ENCODE measurements at places on chromosomes 12 and 14. TPM values are rescaled to one million over a fixed set of nuclear protein-coding genes. Genes with fewer than 3 reads are reported as not detected.

- H3K27me3 ChIP-seq, result no peaks in the 10 kb centered on the region
- H3K4me3 ChIP-seq, result no peak overlapping the region
These were observed 11.7 kb downstream of the CCDC88C start for GRCh38 chr14:91405724-91406435.

- H3K27ac ChIP-seq, result no peak overlapping the region
- H3K4me3 ChIP-seq, result no peak overlapping the region
- no peaks in the 10 kb centered on the region for H3K4me1 ChIP-seq
- H3K27me3 ChIP-seq, result no peaks in the 10 kb centered on the region
- no peak for DNase-seq
These were observed 65.5 kb downstream of the SH2B3 start for GRCh38 chr12:111471236-111471635.

Gene GPR84
- total RNA-seq, result not detected

GRCh38 chr12:108842361-108842760 is 15.0 kb downstream of the SSH1 start:
- no peaks in the 10 kb centered on the region for H3K27me3 ChIP-seq
- no peak overlapping the region for H3K4me3 ChIP-seq
- no peak overlapping the region for H3K27ac ChIP-seq
- H3K36me3 ChIP-seq, result no peaks in the 10 kb centered on the region

DNA sequence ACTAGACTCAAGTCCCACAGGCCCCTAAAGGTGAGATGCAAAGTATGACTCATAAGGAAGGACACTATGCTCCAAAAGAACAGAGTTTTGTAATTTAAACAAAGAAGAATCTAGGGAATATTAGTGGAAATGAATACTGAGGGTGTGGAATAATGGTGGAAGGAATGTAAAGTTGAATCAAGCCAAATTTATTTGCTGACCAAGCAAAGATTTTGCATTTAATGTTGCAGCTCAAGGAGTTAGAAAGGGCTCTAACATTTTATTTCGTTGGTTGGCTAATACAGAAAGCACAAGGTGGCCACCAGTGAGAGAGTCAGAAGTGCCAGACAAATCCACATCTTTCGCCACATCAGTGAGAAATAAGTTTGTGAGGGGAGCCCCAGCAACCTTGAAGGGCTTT is 550.3 kb downstream of the FOXG1 start:
- no peak overlapping the region for H3K4me3 ChIP-seq
- H3K36me3 ChIP-seq, result no peaks in the 10 kb centered on the region
- no peaks in the 10 kb centered on the region for H3K4me1 ChIP-seq
- H3K27me3 ChIP-seq, result no peaks in the 10 kb centered on the region

DNA sequence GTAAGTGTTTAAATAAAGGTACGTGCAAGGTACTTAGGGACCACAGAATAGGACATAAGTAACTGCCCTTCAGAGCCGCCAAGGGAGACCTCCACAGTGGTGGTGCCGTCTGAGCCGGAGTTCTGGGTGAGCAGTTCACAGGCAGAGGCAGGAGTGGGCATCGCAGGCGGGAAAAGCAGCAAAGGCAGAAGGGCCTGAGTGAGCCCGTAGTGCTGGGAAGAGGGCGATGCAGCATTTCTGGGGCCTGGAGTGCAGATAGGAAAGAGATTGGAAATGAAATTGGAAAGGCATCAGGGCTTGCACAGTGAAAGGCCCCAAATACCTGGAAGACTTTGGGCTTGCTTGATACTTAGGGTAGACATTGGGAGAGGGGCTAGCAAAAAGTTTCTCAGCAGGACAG is 32.9 kb downstream of the EVL start:
- peaks cover under 1% of the 10 kb centered on the region for H3K4me1 ChIP-seq
- H3K27ac ChIP-seq, result no peak overlapping the region
- no peaks in the 10 kb centered on the region for H3K27me3 ChIP-seq
- H3K4me3 ChIP-seq, result no peak overlapping the region

Gene C12orf54
- 0.95 TPM for total RNA-seq

DNA sequence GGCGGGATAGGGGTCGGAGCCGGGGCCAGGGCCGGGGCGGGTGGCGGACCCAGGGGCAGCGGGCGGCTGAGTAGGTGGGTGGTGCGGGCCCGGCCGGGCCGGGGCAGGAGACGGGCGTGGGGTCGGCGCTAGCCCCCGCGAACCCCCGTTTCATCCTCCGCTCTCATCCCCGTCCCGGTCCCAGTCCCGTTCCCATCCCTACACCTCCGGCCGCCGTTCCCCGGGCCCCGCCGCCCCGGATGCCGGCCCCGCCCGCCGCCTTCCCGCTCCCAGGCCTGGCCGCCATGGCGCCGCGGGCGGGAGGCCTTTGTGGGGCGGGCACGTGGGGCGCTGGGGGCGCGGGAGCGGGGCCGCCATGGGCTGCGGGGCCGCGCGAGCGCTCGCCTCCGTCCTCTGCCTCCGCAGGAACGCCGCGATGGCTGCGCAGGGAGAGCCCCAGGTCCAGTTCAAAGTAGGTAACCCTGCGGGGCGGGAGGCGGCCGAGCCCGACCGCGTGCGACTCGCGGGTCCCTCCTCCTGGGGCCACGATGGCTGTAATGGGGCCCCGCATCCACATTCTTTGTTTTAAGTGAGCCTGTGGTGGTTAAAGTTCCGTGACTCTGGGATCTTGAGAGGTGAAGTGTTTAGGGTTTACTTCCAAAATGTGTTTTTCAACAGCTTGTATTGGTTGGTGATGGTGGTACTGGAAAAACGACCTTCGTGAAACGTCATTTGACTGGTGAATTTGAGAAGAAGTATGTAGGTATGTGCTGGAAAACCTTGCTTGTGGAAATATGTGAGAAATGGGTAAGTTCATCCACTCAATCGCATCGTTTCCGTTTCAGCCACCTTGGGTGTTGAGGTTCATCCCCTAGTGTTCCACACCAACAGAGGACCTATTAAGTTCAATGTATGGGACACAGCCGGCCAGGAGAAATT is 572 bp downstream of the RAN start:
- no peaks in the 10 kb centered on the region for H3K27me3 ChIP-seq
- H3K4me3 ChIP-seq, result peak overlapping the region; percentile 92
- peaks cover 4% of the 10 kb centered on the region for H3K4me1 ChIP-seq
- H3K36me3 ChIP-seq, result peaks cover 25% of the 10 kb centered on the region
- DNase-seq, result peak; percentile 37

DNA sequence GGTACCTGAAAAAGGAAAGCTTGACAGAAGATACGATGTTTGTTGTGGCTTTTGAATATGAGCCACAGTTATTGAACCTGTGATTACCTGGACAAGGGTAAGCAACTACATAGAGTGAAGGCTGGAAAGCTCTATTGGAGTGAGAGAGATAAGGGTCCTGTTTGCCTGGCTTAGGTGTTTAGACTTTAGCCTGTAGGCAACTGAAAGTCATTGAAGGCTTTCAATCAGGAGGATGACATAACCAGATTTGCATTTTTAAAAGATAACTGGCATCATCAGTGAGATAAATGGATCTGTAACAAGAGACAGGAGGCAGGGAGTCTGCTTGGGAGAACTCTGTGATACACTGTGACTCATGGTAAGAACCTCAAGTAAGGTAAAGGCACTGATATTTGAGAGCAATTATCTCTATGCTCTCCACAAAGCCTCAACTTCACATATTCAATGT is 128.9 kb upstream of the SOX5 start:
- DNase-seq, result no peak
- H3K27me3 ChIP-seq, result no peaks in the 10 kb centered on the region
- no peak overlapping the region for H3K4me3 ChIP-seq
- H3K4me1 ChIP-seq, result no peaks in the 10 kb centered on the region

Gene HOXC6
- total RNA-seq, result 0.48 TPM

Gene CYP27B1
- not detected for total RNA-seq

GRCh38 chr12:12081836-12082497 is 11.2 kb downstream of the BCL2L14 start:
- H3K36me3 ChIP-seq, result no peaks in the 10 kb centered on the region
- H3K27me3 ChIP-seq, result no peaks in the 10 kb centered on the region
- no peak overlapping the region for H3K4me3 ChIP-seq
- H3K4me1 ChIP-seq, result peaks cover 26% of the 10 kb centered on the region
- peak overlapping the region; percentile 83 for H3K27ac ChIP-seq

Gene NANOG
- total RNA-seq, result not detected

DNA sequence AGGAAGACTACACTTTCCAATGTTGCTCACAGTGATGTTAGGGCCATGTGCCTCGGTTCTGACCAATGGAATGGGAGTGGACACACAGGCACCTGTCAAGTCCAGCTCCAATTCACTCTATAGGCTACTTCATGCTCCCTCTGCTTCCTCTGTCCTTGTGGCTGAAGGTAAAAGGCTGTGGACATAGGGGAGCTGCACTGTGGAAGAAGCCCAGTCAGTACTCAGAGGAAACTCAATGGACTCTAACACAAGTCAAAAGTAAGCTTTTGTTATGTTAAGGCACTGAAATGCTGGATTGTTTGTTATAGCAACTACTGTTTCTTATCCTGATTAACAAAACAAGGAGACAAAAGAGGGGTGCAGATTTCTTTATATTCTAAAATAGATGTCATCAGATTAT is 278.2 kb downstream of the BCL11B start:
- no peaks in the 10 kb centered on the region for H3K36me3 ChIP-seq
- H3K4me3 ChIP-seq, result no peak overlapping the region
- no peaks in the 10 kb centered on the region for H3K4me1 ChIP-seq
- DNase-seq, result no peak

Gene TAS2R13
- 6.2 TPM for total RNA-seq

DNA sequence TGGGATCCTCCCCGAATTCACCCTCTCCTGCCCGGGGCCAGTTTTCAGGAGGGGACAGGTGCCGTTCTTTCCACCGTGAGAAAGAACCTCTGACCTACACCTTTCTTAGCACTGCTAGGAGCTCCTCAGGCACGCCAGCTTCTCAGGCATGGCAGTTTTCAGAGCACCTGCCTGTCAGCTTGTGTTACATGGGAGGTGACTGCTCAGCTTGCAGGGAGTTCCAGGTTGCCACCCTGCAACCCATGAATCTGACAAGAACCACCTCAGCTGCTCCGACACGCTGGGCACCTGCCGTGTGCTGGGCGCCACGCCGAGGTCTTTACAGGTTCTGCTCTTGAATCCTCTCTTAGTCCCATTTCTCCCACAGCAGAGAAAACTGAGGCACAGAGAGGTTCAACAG is 12.9 kb downstream of the BRI3BP start:
- H3K36me3 ChIP-seq, result no peaks in the 10 kb centered on the region
- no peaks in the 10 kb centered on the region for H3K27me3 ChIP-seq
- H3K27ac ChIP-seq, result no peak overlapping the region
- no peaks in the 10 kb centered on the region for H3K4me1 ChIP-seq
- no peak for DNase-seq

DNA sequence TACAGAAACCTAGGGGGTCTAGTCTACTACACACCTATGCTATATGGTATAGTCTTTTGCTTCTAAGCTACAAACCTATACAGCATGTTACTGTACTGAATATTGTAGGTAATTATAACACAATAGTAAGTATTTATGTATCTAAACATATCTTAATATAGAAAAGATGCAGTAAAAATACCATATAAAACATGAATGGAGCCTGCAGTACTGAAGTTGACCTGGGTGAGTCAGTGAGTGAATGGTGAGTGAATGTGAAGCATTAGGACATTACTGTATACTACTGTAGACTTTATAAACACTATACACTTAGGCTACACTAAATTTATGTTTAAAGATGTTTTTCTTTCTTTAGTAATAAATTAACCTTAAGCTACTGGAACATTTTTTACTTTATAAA is 13.1 kb upstream of the ABCD2 start:
- no peak overlapping the region for H3K27ac ChIP-seq
- no peaks in the 10 kb centered on the region for H3K4me1 ChIP-seq
- no peaks in the 10 kb centered on the region for H3K27me3 ChIP-seq
- no peak for DNase-seq
- no peak overlapping the region for H3K4me3 ChIP-seq

Gene SAMD4A
- 15.3 TPM for total RNA-seq

Gene SLC6A13
- not detected for total RNA-seq

Gene PIANP
- total RNA-seq, result 0.64 TPM

GRCh38 chr12:79420146-79420618 is 270.6 kb downstream of the PAWR start:
- no peaks in the 10 kb centered on the region for H3K36me3 ChIP-seq
- no peak for DNase-seq
- H3K27me3 ChIP-seq, result no peaks in the 10 kb centered on the region
- H3K27ac ChIP-seq, result peak overlapping the region; percentile 63

DNA sequence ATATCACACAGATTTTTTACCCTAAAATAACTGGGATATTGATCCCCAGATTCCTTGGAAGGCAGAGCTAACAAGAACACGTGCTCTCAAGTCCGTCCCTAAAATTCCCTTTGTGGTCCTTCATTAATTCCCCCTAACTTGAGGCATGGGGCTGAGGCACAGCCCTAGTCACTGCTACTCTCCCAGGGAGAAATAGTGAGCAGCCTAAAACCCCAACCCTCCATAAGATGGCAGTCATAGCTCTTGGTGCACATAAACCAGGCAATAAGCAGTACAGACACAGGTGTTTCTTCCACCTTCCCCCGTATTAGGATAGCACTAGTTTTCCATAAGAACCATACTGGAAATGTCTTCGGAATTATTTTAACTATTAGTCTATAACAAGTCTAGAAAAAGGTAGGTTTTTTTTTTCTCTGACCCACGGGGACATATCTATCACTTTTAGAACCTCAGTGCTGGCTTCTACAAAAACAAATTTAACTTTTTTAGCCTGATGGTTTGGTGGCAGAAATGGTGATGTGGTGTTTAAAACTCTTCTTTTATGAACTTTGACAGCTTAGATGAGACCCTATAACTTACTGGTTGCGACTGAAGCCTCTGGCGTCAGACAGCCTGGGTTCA is 3.1 kb upstream of the ARHGEF40 start:
- no peak overlapping the region for H3K27ac ChIP-seq
- peaks cover 8% of the 10 kb centered on the region for H3K4me1 ChIP-seq
- no peaks in the 10 kb centered on the region for H3K36me3 ChIP-seq

Gene NCOR2
- 72.1 TPM for total RNA-seq

DNA sequence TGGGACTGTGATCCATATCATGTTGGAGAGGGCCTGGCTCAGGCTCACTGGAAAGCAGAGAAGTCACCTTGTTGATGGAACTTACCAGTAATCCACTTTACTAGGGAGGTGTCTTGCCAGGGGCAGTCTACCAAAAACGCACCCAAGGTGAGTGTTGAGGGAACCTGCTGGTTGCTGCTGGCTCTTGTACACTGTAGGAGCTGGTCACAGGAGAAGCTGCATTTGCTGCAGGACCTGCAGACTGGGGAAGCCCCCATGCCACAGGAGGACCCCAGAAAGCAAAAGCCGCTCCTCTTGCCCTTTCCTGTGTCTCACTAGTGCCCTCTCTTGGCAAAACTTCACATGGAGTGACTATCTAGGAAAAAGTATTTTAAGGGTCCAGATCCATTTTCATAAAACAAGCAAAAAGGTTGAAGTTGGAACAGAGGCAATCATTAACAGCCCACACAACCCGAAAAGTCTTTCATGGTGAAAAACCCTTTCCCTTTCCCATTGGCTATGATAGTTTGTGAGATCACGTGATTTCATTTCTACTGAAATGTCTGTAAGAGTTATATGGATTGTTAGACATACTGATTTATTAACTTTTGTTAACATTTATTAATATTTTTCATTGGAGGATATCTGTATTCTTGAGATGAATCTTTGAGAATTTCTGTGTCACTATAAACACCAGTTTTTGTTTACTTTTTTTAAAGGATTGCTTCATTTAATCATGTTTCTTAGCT is 59.2 kb downstream of the RASSF8 start:
- no peaks in the 10 kb centered on the region for H3K4me1 ChIP-seq
- DNase-seq, result no peak
- no peak overlapping the region for H3K4me3 ChIP-seq

- no peaks in the 10 kb centered on the region for H3K27me3 ChIP-seq
- DNase-seq, result no peak
- H3K4me3 ChIP-seq, result no peak overlapping the region
- H3K4me1 ChIP-seq, result no peaks in the 10 kb centered on the region
These were observed 3.3 kb downstream of the CD4 start for GRCh38 chr12:6792522-6793201.

All from transverse colon (tissue), 4 donors.